ENCODE measurements at places on chromosomes 4 and X. TPM values are rescaled to one million over a fixed set of nuclear protein-coding genes. Genes with fewer than 3 reads are reported as not detected.
A peak's percentile ranks its signal among the peaks of the same experiment; 100 is the strongest.

NONO gene
- 309 TPM for total RNA-seq

GRCh38 chr4:76867880-76868655, 29.9 kb downstream of the SOWAHB start:
- no peak for DNase-seq

CPE gene
- total RNA-seq, result 1.4 TPM

DNA sequence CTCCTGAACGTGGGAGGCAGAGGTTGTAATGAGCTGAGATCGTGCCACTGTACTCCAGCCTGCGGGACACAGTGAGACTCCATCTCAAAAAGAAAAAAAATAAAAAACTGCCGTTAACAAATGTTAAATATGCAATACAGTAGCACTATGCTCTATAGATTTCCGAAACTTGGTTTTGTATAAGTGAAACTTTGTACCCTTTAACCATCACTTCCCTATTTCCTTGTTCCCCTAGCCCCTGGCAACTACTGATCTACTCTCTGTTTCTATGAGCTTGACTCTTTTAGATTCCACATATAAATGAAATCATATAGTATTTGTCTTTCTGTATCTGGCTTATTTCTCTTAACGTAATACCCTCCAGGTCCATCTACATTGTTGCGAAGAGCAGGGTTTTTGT, 74.1 kb downstream of the TAB3 start:
- no peak for DNase-seq

DNA sequence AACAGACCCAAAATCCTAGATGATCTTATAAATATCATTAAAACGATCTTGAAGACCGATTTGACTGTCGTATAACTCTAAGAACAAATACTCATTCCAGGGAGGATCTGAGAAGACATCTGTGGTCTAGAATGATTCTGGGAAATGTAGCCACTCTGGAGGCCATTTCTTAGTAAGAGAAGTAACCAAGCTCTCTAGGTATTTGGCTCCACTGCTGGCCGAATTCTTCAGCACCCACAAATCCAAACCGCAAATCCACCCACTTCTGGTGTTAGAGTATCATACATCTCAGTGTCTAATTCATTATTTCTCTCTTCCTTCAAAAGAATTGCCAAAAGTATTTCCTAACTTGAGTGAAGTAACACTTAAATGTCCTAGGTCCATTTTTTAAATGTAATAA, 23.9 kb downstream of the KLHL5 start:
- DNase-seq, result no peak

HMX1 gene
- total RNA-seq, result not detected

DNA sequence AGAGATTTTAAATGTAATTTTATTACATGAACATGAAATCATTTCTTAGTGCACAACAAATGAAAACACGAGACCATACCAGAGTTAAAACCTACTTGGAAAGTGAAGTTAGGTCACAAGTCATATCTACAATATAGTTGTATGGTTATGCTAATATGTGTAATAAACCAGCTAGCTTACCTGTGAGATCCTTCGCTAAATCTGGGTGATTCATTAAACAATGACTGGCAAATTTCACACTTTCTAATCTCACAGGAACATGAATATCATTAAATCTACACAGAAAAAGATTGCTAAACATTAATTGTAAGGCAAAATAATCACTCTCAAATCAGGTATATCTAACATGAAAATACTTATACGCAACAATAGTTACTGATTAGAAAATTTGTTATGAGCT, 67.6 kb downstream of the PDS5A start:
- no peak for DNase-seq

GRCh38 chr4:182449930-182450439, 206.8 kb downstream of the TENM3 start:
- DNase-seq, result peak; percentile 4
